ENCODE measurements at places on chromosomes 5 and 9.

- no peak for DNase-seq
These were observed 235.2 kb upstream of the ELL2 start for GRCh38 chr5:96196890-96197289.

- DNase-seq = no peak
These were observed 84.0 kb downstream of the ADAMTS12 start for GRCh38 chr5:33807771-33808170.

- no peak for DNase-seq
These were observed 155.9 kb downstream of the MAT2B start for GRCh38 chr5:163661360-163661759.

- no peak for DNase-seq
These were observed 87.5 kb upstream of the CDH9 start for GRCh38 chr5:27125856-27126255.

DNA sequence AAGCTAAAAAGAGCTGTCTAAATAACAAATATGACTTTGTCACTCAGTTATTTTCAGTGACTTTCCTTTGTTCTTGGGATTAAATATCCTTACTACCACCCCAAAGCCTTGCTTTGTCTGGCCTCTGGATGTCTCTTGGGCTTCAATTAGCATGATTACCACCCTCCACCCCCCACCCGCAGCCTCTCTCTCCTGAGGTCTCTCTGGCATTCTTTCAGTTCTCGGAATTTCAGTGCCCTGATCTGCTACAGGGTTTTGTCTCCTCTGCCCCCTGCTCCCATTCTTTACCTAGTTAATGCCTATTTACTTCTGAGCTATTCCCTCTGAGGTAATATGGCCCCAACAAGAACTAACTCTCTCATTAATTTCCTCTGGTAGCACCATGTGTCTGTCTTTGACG is 376.4 kb downstream of the DEPDC1B start:
- no peak for DNase-seq

- no peak for DNase-seq
These were observed 10.4 kb downstream of the TRIM14 start for GRCh38 chr9:98108531-98109031.

GRCh38 chr9:133534346-133535291 is at the start of gene ADAMTSL2:
Gene ADAMTSL2 (plus strand): TSS chr9:133534704. CDS start chr9:133536713, 2,009 bp downstream.
- peak; percentile 93 for DNase-seq

DNA sequence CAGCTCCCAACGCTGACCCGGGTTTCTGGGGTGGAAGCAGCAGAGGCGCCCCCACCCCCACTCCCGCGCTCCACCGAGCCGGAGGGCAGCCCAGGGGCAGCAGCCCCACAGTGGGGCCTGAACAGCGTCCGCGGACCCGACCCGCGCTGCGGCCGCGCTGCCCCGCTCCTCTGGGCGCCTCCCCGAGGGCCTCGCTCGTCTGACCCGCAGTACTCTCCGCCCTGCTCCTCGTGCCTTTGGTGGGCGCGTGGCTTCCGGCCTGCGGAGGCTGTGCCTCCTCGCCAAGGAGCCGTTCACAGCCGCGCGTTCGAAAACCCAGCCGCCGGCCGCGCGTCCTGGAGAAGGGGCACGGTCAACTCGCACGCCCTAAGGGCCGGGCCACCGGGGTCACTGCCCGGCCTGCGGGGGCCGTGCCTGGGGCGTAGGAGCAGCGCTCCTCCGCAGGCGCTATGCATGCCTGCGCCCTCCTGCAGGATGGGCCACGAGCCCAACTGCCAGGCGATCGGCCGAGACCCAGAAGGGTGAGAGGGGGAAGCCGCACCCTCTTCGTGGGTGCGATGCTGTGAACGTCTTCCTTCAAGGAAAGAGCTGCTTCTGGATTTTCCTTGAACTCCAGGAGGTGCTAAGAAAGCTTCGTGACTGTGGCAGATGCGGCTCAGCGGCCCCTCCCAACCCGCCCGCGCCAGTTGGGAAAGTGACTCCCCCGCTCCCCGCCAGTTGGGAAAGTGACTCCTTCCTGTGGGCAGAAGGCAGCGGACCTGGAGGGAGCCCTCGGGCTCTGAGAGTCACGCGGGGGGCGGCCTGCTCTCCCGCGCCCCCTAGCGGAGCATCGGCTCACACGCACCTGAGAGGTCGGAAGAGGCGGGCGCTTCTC is 82.7 kb downstream of the HSD17B3 start:
- DNase-seq = peak; percentile 40

DNA sequence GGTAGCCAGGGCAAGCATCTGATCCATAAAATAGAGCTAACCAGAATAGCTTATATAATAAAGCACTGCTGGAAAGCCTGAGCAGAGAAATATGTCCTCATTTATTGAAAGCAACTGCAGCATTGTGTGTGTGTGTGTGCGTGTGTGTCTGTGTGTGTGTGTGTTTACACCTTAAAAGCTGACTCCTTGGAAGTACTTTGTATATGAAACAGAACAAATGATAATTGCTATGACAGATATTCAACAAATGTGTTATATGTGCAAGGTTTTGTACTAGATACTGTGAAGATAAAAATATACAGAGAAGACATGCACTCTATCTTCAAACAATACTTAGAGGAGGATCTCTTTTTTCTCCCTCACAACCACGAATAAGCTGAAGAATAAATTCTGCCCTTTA is 22.0 kb upstream of the IFNE start:
- no peak for DNase-seq

DNA sequence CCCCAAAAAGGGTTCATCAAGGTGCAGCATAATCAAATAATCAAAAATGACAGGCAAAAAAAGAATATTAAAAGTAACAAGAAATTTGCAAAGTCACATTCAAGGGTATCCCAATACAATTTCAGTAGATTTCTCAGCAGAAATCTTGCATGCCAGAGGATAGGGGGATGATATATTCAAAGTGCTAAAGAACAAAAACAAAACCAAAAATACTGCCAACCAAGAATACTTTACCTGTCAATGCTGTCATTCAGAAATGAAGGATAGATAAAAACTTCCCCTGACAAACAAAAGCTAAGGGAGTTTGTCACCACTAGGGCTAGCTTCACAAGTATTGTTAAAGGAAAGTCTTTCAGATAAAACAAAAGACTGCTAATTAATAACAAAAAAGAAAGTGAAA is 68.7 kb upstream of the EDIL3 start:
- no peak for DNase-seq

- no peak for DNase-seq
These were observed 25.5 kb upstream of the B4GALT1 start for GRCh38 chr9:33192493-33193255.

DNA sequence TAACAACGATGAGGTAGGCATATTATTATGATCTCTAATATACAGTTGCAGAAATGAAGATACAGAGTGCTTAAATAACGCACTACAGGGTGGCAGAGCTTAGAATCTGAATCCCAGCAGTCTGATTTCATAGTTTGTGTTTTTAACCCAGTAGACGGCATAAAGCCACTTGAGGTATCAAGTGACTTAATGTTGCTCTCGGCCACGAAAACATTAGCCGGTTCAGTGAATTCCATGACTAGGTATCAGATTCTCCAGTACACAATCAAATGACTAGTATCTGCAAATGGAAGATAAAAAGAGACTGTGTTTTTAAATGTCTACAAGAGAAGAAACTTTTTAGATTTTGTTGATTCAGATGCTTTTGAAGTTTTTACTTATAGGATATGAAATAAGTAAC is 24.8 kb downstream of the SMC2 start:
- no peak for DNase-seq

- DNase-seq = no peak
These were observed 386.0 kb downstream of the CHSY3 start for GRCh38 chr5:130290219-130290618.

DNA sequence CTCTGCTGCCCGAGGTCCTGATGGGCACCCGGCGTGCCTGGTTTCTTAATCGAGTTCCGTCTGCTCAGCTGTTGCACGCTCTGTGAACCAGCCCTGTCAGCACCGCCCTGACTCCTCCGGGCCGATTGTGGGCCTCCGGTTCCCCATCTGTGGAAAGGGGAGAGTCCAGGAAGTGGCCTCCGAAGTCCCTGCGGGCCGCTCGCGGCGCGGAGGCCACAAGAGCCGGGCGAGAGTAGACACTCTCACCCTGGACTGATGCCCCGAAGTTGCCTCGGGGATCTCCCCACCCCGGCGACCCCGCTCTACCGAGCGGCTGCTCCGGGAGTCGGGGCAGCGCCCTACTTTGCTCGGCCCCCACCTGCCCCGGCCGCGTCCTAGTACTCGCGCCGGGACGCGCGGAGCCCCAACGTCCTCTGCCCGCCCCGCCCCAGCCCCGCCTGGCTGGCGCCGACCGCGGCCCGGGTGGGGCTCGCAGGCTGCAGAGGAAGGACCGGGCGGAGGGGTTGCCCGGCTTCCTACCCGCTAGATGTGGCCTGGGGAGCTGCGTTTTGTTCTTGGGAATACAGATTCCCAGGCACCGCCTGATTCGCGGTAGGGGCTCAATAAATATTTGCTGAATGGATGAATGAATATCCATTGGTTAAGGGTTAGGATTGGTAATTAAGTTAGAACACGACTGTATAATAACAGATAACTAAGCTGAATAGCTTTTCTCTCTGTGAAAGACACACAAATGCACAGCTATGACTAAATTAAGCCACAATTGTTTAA is 935 bp upstream of the ZNF367 start:
- peak; percentile 65 for DNase-seq

- DNase-seq = no peak
These were observed 72.6 kb upstream of the GALNT10 start for GRCh38 chr5:154117930-154118329.

DNA sequence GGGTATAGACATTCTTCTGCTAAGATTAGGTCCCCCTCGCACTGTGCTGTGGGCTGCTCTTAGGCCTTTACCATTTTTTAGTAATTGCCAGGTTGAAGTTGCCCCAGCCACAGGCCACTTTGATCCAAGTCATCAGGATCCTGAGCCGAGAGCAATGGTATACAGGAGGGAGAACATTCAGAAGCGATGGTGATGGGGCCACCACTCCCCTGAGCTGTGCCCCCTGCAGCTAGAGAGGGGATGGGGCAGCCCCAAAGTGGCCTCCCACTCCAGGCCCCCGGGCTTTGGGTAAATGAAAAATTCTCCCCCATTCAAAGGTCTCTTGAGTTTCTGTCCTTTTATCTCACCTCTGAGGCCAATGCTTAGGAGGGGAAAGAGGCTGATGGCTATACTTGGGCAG is 59.4 kb downstream of the MACROH2A1 start:
- no peak for DNase-seq

DNA sequence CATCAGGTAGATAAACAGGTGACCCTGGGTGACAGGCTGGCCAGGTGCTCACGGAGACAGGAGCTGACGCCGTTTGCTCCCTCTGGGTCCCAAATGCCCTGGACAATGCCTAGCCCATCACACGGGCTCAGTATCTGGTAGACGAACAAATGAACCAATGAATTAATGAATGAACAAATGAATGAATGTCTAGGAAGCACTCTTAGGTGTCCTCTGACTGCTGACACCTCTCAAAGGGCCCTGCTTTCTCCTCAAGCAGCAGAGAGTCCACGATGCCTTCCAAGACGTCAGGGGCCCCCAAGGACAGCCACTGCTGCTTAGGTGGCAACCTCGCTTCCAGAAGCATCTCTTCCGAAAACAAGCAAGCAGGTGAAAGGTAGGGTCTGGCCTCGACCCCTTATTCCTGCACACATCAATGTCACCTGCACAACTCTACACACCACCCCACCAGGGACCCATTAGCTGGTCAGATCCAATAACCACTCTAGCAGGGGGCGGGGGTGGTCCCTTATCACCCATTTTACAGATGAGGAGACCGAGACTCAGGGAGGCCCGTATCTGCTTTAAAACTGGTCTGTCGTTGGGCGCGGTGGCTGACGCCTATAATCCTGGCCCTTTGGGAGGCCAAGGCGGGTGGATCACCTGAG is 45.2 kb downstream of the VAV2 start:
- DNase-seq = no peak

DNA sequence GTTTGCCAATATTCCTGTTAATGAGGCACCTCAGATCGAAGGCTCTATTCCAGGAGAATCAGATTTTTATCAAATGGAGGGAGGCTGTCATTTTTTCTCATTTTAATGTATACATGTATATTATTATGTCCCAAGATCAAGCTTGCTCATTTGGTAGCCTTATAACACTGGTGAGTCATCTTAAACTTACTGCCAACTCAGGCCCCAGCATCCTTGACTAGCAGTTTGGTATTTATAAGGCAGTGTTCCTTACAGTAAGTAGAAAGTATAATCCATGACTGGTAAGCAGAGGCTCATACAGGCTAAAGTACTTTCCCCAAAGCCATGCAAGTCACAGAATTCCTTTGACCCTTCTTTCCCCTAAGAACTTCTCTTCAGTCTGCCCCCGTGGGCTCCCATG is 90.7 kb upstream of the NR3C1 start:
- DNase-seq = no peak

GRCh38 chr5:90020575-90021538 is 388.7 kb downstream of the CETN3 start:
- DNase-seq = no peak
